ENCODE measurements at places on chromosomes 11 and 22. TPM values are rescaled to one million over a fixed set of nuclear protein-coding genes. Genes with fewer than 3 reads are reported as not detected.

ADAMTS15 gene
- 39.9 TPM for total RNA-seq

VSTM5 gene
- total RNA-seq: not detected

HORMAD2 gene
- total RNA-seq: not detected

TRIM49D1 gene
- total RNA-seq: not detected

DNA sequence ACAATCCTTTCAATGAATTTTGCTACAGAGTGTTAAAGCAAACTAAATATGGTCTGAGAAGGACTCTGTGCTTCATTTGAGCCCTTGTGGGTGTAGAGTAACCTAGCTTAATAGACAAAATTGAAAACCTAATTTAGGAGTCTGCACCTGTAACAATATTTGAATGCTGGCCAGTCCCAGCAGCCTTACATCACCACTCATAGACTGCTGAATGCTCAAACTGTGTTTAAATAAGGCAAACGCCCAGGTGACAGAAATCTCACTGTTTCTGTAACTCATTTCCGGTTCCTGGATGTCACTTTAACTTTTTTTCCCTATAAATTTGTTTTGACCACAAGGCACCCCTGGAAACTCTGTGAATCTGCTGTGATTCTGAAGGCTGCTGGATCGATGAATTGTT lies 45.5 kb upstream of the GLYATL1B start:
- no peak for DNase-seq

DNA sequence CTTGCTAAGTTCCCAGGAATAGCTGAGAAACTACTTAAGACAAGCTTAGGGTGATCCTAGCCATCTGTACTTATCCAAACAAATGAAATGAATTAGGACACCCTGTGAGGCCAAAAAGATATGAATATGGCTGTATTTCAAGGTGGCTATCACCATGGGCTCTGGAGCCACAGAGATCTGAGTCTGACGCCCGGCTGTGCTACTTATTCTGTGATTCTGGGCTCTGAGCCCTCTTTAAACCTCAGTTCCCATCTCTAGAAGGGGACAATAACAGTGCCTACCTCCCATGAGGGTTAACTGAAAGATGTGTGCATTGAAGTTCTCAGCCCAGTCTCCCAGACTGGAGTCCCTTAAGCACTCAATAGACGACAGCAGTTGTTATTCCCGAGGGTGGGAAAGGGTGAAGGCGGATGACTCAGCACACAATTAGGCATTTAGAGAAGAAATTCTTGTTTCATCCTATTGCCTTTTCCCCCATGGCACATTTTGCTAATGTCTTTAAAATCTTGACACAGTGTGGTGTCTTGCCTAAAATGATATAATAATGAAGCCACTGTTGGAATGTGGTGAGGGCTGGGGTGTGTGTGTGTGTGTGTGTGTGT lies 132.5 kb downstream of the ADAMTS15 start:
- DNase-seq: no peak

- no peak for DNase-seq
Measured at GRCh38 chr22:42586381-42586780, 28.3 kb downstream of the POLDIP3 start.

DNA sequence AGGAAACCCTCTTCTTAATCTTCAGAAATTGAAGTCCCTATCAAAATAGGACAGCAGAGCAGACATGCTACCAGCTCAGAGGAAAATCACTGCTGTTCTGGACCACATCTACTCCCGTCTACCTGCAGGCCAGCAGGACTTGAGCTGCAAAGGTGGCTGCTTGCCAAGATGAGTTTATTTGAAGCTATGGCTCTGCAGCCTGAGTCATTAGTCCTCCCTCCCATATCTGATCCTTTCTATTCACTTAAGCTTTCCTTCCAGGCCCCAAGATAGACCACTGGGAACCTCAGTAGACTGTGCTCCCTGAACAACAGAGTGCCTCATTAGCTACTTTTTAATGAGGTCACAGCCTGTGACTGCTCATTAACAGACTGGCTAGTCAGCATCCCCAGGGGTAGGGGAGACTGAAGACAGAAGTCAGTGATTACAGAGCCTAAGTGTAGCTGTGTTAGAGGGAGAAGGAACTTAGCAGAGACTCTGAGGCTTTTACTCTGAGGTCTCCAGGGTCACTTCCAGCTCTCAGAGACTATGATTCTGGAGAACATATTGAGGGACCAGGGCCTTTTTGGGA lies 6.8 kb upstream of the OR10A2 start:
- no peak for DNase-seq

- DNase-seq: no peak
Measured at GRCh38 chr11:83744620-83745192, 458.5 kb upstream of the CCDC90B start.

GRCh38 chr22:36680038-36680437 lies 23.5 kb downstream of the CACNG2 start:
- DNase-seq: no peak

- DNase-seq: no peak
Measured at GRCh38 chr11:95682552-95682951, 107.0 kb downstream of the FAM76B start.

GRCh38 chr11:58926695-58927094 lies 12.6 kb upstream of the GLYATL1 start:
- no peak for DNase-seq

DNA sequence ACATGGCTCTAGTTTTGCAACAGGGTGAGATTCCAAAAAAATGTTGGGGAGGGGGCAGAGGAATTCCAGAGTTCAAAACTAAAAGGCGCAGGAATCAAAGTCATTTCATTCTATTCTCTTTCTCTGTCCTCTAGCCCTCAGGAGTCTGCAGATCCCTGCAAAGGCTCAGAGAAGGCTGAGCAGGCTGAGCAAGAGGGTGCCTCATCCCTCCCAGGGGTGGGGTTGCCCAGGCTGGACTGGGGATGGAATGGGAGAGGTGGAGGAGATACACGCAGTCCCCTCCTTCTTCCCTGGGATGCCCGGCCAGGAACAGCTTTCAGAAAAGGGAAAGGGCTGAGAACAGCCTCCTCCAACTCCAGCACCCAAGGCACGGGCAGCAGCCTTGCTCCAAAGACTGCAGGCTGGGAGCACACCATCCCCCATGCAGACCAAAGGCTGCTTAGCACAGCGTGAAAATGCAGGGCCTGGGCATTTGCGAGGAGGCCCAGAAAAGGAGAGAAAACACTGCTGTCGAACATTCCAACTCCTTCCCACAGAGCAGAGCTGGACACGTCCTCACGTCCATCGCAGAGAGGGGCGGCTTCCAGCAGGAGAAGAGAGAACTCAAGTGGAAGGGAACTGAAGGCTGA lies 51.8 kb downstream of the MN1 start:
- no peak for DNase-seq

Measured in Panc1 (cell line).